ENCODE measurements at places on chromosomes 7 and 10.

GRCh38 chr10:113097036-113097435 lies 147.0 kb downstream of the TCF7L2 start:
- no peak for DNase-seq
- H3K4me3 ChIP-seq, result no peak overlapping the region
- H3K27ac ChIP-seq, result peak overlapping the region; percentile 15
- H3K36me3 ChIP-seq, result peaks cover 23% of the 10 kb centered on the region
- no peaks in the 10 kb centered on the region for H3K27me3 ChIP-seq

DNA sequence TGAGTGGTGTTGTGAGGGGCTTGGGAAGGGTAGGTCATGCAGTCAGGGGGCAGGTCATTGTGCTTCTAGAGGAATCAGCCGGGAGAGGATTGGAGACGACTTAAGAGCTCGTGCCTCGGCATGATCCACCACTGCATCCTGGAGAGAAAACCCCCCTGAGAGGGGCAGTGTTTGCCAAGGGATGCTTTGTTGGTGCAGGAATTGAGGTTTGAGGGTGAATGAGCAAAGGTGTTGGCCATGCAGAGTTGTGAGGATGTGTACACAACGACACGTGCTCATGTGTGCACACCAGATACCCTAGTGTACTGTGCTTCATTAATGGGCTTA lies 85.6 kb upstream of the ANLN start:
- DNase-seq, result no peak
- H3K4me3 ChIP-seq, result no peak overlapping the region
- no peak overlapping the region for H3K27ac ChIP-seq
- no peaks in the 10 kb centered on the region for H3K27me3 ChIP-seq
- no peaks in the 10 kb centered on the region for H3K36me3 ChIP-seq
- peaks cover 35% of the 10 kb centered on the region for H3K4me1 ChIP-seq

DNA sequence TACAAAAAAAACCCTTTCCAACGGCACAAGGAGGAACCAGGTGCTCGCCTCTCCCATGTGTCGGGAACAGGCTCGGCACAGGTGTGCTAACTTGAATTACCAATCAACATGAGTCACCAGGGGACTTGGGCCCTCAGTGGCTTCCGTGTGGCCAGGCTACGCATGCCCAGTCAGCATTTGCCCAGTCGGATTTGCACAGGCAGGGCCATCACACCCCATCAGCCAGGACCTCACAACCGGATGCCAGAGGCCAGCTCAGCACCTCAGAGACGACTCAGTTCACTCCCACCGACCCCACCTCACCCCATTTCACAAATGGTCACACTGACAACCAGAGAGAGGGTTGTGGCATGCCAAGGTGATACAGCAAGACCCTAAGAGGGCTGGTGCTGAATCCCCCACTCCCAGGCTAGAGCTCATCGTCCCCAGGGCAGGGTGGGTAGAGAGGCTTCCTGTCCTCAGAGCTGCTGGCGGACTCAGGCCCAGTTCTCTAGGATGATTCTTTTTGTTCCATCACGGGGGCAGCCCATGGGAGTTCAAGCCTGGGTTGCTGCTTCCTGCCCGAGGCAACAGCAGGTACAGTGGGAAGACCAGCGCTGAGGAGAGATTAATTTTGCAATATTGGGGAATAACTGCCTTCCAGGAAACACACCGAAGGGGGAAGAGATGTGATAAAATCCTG lies 13.6 kb downstream of the ANXA11 start:
- no peaks in the 10 kb centered on the region for H3K27me3 ChIP-seq
- no peak for DNase-seq
- no peaks in the 10 kb centered on the region for H3K36me3 ChIP-seq
- peak overlapping the region; percentile 74 for H3K27ac ChIP-seq
- peaks cover 62% of the 10 kb centered on the region for H3K4me1 ChIP-seq

DNA sequence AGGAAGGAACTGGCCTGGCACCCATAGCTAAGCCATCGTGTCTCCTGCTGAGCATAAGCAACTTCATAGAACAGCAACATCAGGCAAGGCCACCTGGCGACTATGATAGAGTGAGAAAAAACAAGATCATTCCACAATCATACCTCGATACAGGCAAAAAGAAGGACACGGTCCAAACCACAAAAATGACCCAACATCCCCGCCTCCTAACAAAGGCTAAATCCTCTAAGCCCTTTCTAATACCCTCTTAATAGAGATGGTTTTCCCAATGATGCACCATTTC lies 40.2 kb upstream of the SVOPL start:
- H3K27ac ChIP-seq, result no peak overlapping the region
- peaks cover 16% of the 10 kb centered on the region for H3K4me1 ChIP-seq
- DNase-seq, result no peak
- H3K27me3 ChIP-seq, result no peaks in the 10 kb centered on the region
- no peak overlapping the region for H3K4me3 ChIP-seq

DNA sequence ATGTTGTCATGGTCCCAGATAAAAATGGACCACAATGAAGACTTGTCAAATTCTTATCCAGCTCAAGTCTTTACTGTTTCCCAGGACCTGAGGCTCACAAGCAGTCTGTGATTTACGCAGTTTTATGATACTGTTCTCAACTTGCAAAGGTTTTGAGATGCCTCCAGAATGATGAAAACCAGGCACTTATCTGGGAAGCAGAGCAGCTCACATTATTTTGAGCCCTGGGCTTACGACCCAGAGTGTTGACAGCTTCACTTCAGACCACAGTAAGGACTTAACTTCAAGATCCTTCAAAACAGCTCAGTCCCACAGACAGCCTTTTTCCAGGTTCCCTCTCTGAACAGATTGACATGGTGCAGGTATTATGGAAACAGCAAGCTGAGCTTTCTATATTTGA lies 236.1 kb downstream of the RNLS start:
- peak overlapping the region; percentile 35 for H3K4me3 ChIP-seq
- DNase-seq, result no peak
- peaks cover 60% of the 10 kb centered on the region for H3K4me1 ChIP-seq
- H3K36me3 ChIP-seq, result peaks cover 12% of the 10 kb centered on the region
- no peaks in the 10 kb centered on the region for H3K27me3 ChIP-seq

- H3K27ac ChIP-seq, result peak overlapping the region; percentile 60
- H3K4me1 ChIP-seq, result peaks cover 24% of the 10 kb centered on the region
- no peak for DNase-seq
- no peak overlapping the region for H3K4me3 ChIP-seq
- no peaks in the 10 kb centered on the region for H3K27me3 ChIP-seq
Observed at GRCh38 chr7:55481155-55481554, 91.1 kb downstream of the VOPP1 start.

- H3K27me3 ChIP-seq, result no peaks in the 10 kb centered on the region
- no peak overlapping the region for H3K4me3 ChIP-seq
- H3K36me3 ChIP-seq, result no peaks in the 10 kb centered on the region
- no peak overlapping the region for H3K27ac ChIP-seq
- DNase-seq, result no peak
Observed at GRCh38 chr10:12589291-12589690, 239.9 kb downstream of the CAMK1D start.

GRCh38 chr10:131129544-131129943 lies 182.0 kb downstream of the TCERG1L start:
- no peak overlapping the region for H3K4me3 ChIP-seq
- H3K4me1 ChIP-seq, result peaks cover 8% of the 10 kb centered on the region
- H3K27ac ChIP-seq, result no peak overlapping the region

GRCh38 chr7:47258798-47259197 lies 323.1 kb downstream of the TNS3 start:
- H3K36me3 ChIP-seq, result no peaks in the 10 kb centered on the region
- DNase-seq, result no peak
- no peak overlapping the region for H3K4me3 ChIP-seq
- H3K27ac ChIP-seq, result no peak overlapping the region
- H3K4me1 ChIP-seq, result peaks cover 1% of the 10 kb centered on the region
- peaks cover 19% of the 10 kb centered on the region for H3K27me3 ChIP-seq

- H3K27me3 ChIP-seq, result peaks cover 3% of the 10 kb centered on the region
- H3K4me1 ChIP-seq, result peaks cover 5% of the 10 kb centered on the region
- peaks cover 3% of the 10 kb centered on the region for H3K36me3 ChIP-seq
- DNase-seq, result no peak
- H3K27ac ChIP-seq, result no peak overlapping the region
Observed at GRCh38 chr10:112246-112645, 23.0 kb upstream of the ZMYND11 start.
